CD4-positive, alpha-beta T cell treated with Interleukin-4 for 1 hour (primary cell): ENCODE measurements at places on chromosomes 11 and 22.

GRCh38 chr11:47979378-47980087 lies 826 bp upstream of the PTPRJ start:
- DNase-seq: no peak

DNA sequence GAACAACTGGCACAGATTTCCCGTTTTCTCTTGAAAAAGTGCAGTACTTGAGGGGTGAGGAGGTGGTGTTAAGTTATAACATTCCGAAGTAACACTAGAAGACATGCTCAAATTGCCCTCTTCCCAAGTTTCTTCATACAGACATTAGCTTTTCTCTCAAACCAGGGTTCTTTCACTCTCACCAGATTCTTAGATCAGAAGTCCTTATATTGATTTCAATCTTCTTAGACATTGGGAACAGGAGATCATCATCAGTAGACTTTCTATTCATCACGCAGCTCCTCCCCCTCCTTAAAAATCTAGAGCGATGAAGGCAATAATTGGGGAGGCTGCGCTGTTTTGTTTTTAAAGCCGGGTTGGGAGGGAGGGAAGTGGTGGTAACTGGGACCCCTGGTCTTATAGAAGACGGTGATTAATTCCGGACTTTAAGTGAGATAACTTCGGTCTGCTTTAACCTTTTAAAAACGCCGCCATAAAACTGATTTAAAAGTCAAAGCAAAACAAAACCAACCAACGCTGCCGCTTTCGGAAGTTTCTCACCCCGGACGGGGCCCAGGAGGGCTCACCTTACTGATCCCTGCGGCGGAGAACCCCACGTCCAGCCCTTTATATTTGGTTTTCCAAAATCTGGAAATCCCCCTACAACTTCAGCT lies 665 bp downstream of the USP28 start:
- DNase-seq: no peak

GRCh38 chr11:64605244-64605560 lies 14.2 kb downstream of the SLC22A12 start:
- DNase-seq: no peak

GRCh38 chr11:45879803-45880686 lies 5.4 kb upstream of the MAPK8IP1 start:
- no peak for DNase-seq

GRCh38 chr11:114848027-114848426 lies 169.7 kb downstream of the NXPE2 start:
- DNase-seq: no peak

DNA sequence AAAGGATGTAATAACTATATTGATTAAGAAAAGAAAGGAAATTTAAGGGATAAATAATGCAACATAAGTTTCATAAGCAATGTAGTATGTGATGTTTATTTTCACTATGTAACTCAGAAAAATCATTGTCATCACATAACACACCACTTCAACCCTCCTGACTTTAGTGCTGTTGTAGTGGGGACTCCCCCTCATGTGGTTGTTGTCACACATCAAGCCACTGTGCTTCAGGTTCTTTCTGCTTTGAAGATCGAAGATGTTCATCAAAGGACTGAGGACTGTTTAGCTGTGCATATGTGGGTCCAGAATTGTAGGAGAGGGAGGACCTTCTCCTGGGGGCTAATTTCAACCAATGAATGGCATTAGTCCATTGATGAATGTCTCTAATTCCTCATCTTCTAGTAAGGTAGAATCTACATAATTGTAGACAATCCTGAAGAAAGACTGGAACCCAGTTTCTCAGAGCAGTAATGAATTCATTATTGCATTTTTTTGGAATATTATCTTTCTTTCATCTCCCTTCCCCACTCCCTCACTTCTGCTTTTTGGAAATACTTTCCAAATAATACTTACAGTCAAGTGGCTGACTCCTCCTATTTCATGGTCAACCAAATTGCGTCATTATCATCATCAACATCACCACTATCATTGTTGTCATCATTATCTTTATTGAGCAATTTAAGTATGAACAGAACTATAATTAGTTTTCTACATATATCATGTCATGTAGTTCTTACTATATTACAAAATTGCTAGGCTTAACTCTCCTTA lies 9.8 kb upstream of the CARD16 start:
- DNase-seq: no peak

GRCh38 chr11:18849406-18849805 lies 57.8 kb upstream of the PTPN5 start:
- no peak for DNase-seq

- DNase-seq: no peak
Measured at GRCh38 chr22:29113319-29113718, 40.5 kb downstream of the KREMEN1 start.

DNA sequence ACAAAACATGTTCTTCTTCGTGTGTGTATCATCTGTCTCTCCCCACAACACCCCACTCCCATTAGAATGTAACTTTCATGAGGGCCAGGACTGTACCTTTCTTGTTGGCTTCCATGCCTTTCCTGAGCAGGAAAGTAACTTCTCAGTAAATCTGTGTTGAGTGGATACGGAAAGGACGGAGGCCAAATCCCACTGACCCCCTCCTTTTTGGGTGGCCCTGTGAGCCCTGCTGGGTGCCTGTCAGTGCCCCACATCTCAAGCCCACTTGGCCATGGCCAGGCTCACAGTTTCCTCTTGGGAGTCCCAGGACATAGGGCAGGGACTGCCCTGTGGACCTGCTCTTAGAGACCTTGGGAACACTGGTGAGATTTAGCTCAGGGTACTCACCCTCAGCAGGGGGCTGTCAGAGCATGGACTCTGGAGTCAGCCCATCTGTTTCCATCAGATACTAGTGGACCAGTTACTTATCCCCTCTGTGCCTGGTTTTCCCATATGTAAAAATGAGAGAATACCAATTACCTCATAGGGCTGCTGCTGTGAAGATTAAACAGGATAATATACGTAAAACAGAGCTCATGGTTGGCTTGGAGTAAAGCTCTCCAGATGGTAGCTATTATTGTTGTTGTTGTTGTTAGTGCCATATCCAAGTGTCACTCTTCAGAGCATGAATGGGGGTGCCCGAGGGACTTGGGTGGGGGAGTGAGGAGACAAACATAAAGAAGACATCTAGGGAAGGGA lies 1.0 kb upstream of the C11orf96 start:
- DNase-seq: no peak

DNA sequence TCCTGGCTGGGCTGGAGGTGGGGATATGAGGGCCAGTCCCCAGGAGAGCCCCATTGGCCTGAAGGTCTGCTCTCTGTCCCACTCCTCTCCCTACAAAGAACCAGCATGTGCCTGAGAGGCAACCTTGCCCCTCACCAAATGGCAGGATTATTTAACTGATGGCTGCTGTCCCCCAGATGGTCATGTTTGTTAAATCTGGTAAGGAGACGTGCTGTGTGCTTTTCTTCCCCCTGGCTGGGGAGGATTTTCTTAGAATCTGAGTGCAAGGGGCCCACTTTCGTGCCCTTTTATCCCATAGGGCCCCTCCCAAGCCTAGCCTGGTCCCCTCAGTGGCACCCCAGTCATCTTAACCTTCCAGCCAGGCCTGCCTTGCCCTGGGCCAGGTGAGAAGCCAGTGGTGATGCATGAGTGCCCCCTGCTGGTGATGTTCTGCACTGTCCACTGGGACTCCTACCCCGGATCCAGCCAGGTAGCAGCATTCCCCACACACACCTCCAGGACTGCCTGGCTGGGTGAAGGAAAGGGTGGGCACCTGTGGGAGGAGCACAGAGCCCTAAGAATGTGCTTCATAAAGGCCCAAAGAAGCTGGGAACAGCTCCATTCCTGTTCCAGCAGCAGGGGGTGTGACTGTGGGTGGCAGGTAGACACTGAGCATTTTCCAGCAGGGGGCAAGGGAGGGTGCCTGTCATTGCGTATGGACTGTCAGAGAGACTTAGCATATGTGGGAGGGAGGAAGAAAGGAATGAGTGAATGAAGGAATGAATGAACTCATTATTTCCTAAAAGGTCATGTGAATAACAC lies 28.9 kb downstream of the MFNG start:
- peak; percentile 83 for DNase-seq

GRCh38 chr11:115317277-115318185 lies 186.7 kb downstream of the CADM1 start:
- DNase-seq: no peak

DNA sequence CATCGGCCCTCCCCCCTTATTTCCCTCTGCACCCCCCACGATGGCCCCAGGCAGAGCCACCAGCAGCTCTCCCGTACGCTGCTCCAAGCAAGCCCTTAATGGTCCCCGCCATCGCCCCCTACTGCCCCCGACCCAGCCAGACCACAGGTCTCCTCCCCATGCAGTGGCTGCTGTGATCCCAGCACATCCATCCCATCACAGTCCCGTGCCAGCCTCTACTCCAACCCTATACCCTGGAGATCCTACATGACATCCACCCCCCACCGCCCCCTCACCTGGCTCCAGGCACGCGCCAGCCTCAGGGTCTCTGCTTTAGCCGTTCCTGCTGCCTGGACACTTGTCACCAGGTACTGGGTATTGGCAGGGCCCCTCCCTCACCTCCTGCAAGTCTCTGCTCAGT lies 85.8 kb upstream of the RTL6 start:
- DNase-seq: no peak

- no peak for DNase-seq
Measured at GRCh38 chr11:103636232-103636631, 400.2 kb upstream of the DDI1 start.
